ENCODE measurements at places on chromosomes 2 and 18.

- no peak overlapping the region for H3K27ac ChIP-seq
- DNase-seq = no peak
- H3K36me3 ChIP-seq = no peaks in the 10 kb centered on the region
- no peak overlapping the region for H3K4me3 ChIP-seq
These were observed 103.0 kb upstream of the TMEM200C start for GRCh38 chr18:5998166-5998881.

DNA sequence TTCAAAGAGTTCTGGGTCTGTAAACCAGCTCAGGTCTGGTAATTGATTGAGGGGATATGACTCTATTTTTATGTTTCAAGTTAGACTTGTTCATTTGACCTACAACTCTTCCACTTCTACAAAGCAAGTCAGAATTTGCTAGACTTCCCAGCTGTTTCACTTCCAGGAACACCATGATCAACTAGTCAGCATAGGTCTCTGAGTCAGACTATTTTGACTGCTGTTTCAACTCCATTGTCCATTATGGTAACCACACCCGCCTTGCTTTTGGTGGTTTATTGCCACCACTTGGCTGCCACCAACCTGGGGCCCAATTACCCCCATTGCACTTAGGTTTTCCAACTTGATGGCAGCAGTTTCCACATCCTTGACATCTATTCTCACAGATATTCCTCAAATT is 116.6 kb downstream of the LAMA3 start:
- H3K27ac ChIP-seq = no peak overlapping the region
- H3K4me3 ChIP-seq = no peak overlapping the region
- no peak for DNase-seq
- no peaks in the 10 kb centered on the region for H3K4me1 ChIP-seq
- no peaks in the 10 kb centered on the region for H3K36me3 ChIP-seq

DNA sequence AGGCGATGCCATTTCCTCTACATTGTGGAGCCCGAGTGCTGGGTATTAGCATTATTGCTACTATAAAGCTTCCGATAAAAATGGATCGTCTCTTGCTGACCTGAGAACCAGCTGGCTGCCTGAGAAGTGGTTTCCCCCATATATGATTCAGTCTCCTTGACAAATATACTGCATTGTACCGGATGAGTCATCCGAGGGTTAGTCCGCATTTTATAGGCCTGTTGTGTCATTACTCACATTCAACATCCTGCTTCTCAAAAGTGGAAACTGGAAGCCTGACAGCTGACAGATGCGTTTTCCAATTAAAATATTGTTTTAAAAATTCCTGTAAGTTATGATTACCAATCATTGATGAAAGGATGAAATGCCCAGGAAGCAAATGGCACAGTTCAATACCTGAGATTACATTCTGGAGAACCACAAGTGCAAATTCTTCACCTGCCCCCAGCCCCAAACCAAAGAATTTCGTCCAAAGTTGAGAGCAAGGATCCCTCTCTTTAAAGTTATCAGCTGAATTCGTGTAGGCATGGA is 65.7 kb downstream of the SPRED2 start:
- peak overlapping the region; percentile 15 for H3K27ac ChIP-seq
- no peaks in the 10 kb centered on the region for H3K27me3 ChIP-seq
- no peak overlapping the region for H3K4me3 ChIP-seq
- peak; percentile 20 for DNase-seq

DNA sequence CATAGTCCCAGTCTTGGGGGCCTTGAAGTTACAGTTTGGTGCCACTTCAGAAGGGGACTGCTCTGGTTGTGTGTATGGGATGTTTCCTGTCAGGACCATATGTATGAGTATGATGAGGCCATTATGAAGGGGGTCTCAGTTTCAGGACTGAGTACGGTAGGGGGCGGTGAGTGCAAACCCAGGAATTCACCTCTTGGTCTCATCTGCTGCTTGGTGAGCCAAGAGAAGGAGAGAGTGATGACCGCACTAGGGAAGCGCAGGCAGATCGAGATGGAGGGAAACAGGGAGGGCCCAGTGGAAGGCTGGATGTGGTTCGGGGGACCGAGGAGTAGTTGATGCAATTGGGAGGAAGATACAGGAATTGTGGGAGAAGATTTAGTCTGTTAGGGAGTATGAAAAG is 28.5 kb downstream of the DCDC2C start:
- no peaks in the 10 kb centered on the region for H3K36me3 ChIP-seq
- no peaks in the 10 kb centered on the region for H3K27me3 ChIP-seq
- no peak overlapping the region for H3K4me3 ChIP-seq
- no peak overlapping the region for H3K27ac ChIP-seq

DNA sequence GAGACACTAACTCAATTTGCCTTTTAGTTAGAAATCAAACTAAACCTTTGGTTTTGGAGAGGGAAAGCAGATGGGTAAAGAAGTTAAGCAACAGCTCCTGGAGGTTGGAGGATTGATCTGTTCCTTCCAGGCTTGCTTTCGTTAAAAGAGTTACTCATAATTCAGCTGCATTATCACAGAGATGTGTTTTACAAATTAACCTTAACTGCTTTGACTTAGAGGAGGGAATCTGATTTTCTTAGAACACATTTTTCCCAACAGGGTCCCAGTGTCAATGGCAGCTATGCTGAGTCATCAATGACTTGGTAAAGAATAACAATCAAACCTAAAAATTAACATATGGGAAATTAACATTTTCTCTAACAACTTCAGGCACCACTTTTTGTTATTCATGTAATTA is 113.4 kb downstream of the COPS8 start:
- no peak overlapping the region for H3K27ac ChIP-seq
- no peak for DNase-seq
- peaks cover 16% of the 10 kb centered on the region for H3K4me1 ChIP-seq
- no peak overlapping the region for H3K4me3 ChIP-seq
- H3K27me3 ChIP-seq = no peaks in the 10 kb centered on the region

- DNase-seq = no peak
- H3K4me1 ChIP-seq = peaks cover 41% of the 10 kb centered on the region
- peak overlapping the region; percentile 14 for H3K27ac ChIP-seq
- no peaks in the 10 kb centered on the region for H3K27me3 ChIP-seq
- H3K4me3 ChIP-seq = no peak overlapping the region
- H3K36me3 ChIP-seq = no peaks in the 10 kb centered on the region
These were observed 31.1 kb downstream of the ACSL3 start for GRCh38 chr2:222891890-222892289.

- H3K27ac ChIP-seq = no peak overlapping the region
- H3K4me3 ChIP-seq = no peak overlapping the region
- DNase-seq = no peak
- H3K4me1 ChIP-seq = no peaks in the 10 kb centered on the region
These were observed 370.3 kb downstream of the SETBP1 start for GRCh38 chr18:45050712-45051601.

DNA sequence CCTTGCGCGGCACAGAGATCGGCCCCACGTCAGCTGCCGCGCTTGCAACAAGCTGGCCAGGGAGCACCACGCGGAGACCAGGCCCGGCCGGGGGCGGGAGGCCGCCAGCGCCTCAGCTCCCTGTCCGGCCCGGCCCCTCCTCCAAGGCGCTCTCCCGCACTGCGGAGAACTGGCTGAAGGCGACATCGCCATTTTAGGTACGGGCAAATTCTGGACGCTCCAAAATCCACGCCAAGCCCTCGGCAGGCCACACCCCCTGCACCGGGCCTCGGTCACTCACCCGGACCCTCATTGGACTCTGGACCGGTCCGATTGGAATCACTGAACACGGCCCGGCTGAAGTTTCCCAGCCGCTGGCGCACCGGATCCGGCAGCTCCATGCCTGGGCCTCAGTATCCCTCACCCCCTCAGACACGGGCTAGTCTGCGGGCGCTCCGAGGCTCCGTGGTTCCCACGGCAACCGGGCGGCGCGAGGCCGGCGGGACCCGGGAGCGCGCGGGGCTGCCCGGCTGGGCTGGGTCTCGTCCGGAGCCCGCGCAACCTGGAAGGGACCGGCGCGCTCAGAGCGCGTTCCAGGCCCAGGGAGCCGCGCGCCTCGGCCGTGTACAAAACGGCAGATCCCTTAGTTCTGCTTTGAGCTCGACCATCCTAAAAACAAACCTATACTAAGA is at the start of gene TMEM17:
Gene TMEM17, minus strand, starts transcription at position 446 of the 671 bp plus-strand sequence. Its CDS starts 66 bp downstream, at position 380.
- H3K4me1 ChIP-seq = peaks cover 7% of the 10 kb centered on the region
- H3K4me3 ChIP-seq = peak within 1 kb of the TSS; percentile 93
- no peaks in the 10 kb centered on the region for H3K27me3 ChIP-seq

GRCh38 chr18:59426855-59427254 is 67.8 kb upstream of the LMAN1 start:
- no peaks in the 10 kb centered on the region for H3K4me1 ChIP-seq
- no peaks in the 10 kb centered on the region for H3K27me3 ChIP-seq
- no peak for DNase-seq
- H3K4me3 ChIP-seq = no peak overlapping the region

DNA sequence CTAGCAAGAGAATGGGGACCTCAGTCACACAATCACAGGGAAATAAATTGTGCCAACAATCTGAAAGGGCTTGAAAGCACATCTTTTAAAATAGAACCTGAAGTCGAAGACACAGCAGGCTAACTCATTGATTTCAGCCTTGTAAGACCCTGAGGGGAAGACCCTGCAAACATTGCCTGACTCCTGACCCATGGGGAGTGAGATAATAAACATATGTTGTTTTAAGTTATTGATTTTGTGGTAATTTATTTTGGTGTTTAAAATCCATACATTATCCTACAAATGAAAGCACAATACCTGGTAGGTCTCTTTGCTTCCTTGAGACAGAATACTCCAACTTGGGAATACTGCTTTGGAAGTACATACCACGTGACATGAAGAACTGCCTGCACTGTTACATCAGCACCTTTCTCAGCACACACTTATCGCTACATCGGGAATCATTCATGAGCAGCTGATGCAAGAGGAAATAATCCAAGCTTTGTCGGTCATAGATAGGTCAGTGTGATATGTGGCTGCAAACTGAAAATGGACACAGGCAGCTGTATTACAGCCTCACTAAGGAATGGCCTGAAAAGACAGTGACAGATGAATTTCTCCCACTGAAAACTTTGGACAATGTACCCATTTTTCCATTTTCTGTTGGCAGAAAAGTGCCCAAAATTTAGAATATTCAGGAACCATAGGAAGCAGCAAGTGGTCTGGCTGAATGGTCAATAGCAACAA is 494.5 kb upstream of the MAP2 start:
- DNase-seq = no peak
- H3K4me3 ChIP-seq = no peak overlapping the region
- H3K27me3 ChIP-seq = no peaks in the 10 kb centered on the region
- H3K36me3 ChIP-seq = no peaks in the 10 kb centered on the region
- no peak overlapping the region for H3K27ac ChIP-seq
- no peaks in the 10 kb centered on the region for H3K4me1 ChIP-seq

GRCh38 chr2:176774766-176775451 is 437.7 kb upstream of the HNRNPA3 start:
- H3K27ac ChIP-seq = no peak overlapping the region
- H3K4me1 ChIP-seq = no peaks in the 10 kb centered on the region
- no peaks in the 10 kb centered on the region for H3K36me3 ChIP-seq

GRCh38 chr2:30935795-30936194 is 128.5 kb upstream of the CAPN13 start:
- no peak for DNase-seq
- H3K36me3 ChIP-seq = no peaks in the 10 kb centered on the region
- H3K27ac ChIP-seq = no peak overlapping the region
- no peaks in the 10 kb centered on the region for H3K27me3 ChIP-seq
- H3K4me3 ChIP-seq = no peak overlapping the region

DNA sequence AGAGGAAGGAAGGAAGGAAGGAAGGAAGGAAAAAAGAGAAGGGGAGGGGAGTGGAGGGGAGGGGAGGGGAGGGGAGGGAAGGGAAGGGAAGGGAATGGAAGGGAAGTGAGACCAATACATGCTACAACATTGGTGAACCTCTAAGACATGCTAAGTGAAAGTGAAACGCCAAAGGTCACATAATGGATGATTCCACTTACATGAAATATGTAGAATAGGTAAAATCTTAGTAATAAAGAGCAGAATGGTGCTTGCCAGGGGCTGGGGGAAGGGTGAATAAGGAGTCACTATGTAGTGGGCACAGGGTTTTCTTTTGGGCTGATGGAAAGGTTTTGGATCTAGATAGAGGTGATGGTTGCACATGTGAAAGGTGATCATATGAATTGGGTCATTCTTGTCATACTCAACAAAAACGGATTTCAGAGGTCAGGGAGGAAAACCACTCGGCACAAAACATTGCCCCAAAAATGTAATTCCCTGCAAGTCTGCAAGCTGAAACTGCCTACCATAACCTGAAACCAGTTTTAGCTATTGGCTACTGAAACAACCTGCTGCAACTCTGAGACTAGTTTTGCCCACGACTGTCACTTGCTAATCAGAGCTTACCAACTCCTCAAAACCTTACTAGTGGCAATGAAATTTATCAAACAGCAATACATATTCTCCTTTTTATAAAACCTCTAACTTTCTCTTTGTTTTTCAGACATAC is 59.2 kb downstream of the CCDC141 start:
- DNase-seq = no peak
- no peaks in the 10 kb centered on the region for H3K27me3 ChIP-seq
- H3K4me3 ChIP-seq = no peak overlapping the region

- no peak for DNase-seq
- H3K27ac ChIP-seq = no peak overlapping the region
- no peak overlapping the region for H3K4me3 ChIP-seq
- no peaks in the 10 kb centered on the region for H3K27me3 ChIP-seq
- H3K4me1 ChIP-seq = no peaks in the 10 kb centered on the region
These were observed 116.7 kb downstream of the PID1 start for GRCh38 chr2:229154381-229154780.

- peaks cover 6% of the 10 kb centered on the region for H3K4me1 ChIP-seq
- H3K4me3 ChIP-seq = no peak overlapping the region
- no peaks in the 10 kb centered on the region for H3K27me3 ChIP-seq
These were observed 27.5 kb downstream of the CNRIP1 start for GRCh38 chr2:68292108-68292710.

GRCh38 chr2:105455488-105456003 is 56.7 kb upstream of the FHL2 start:
- peaks cover 8% of the 10 kb centered on the region for H3K4me1 ChIP-seq
- H3K36me3 ChIP-seq = no peaks in the 10 kb centered on the region
- H3K27ac ChIP-seq = peak overlapping the region; percentile 83
- no peaks in the 10 kb centered on the region for H3K27me3 ChIP-seq
- DNase-seq = peak; percentile 65

- no peak overlapping the region for H3K4me3 ChIP-seq
- no peak for DNase-seq
- no peaks in the 10 kb centered on the region for H3K4me1 ChIP-seq
- no peaks in the 10 kb centered on the region for H3K36me3 ChIP-seq
- H3K27ac ChIP-seq = no peak overlapping the region
These were observed 15.1 kb downstream of the PXDN start for GRCh38 chr2:1729242-1729641.

Data from adrenal gland (tissue), 19 donors.